Activated CD4-positive, CD25-positive, alpha-beta regulatory T cell (primary cell): ENCODE measurements at places on chromosomes 2 and 18.

DNA sequence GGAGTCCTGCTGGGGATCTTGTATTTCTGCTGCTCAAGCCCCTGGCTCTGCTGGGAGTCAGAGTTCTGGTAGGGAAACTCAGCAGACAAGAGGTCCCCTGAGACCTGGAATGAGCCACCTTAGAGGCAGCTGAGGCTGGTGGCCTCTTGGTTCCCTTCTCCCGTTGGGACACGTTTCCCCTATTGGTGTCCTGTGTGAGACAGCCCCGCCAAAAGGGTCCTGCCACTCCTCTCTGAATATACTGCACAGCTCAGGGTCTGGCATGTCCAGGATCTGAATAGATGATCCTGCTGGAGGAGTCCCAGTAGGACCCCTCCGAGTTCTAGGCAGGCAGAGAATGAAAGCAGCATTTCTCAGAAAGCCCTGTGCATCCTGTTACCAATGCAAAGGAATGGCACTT, 2.0 kb upstream of the RALB start:
- DNase-seq: no peak

GRCh38 chr18:13799396-13799795, 24.6 kb upstream of the MC5R start:
- DNase-seq: no peak

DNA sequence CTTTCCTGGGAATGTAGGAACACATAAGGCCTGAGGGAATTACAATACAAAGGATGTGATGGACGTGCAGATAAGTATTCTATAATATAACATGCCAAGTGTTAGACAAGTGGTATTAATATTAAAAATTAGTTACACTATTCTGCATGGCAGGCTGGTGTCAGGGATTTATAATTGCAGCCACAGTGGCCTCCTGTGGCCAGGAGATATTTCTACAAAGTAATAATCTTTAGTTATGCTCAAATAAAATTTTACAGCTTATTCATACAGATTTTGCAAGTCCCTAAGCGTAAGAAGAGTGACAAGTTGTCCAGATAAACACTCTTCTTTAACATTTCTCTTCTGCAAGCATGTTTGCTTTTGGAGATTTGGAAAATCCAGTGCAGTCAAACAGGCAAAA, 90.4 kb upstream of the CBLN2 start:
- DNase-seq: no peak

DNA sequence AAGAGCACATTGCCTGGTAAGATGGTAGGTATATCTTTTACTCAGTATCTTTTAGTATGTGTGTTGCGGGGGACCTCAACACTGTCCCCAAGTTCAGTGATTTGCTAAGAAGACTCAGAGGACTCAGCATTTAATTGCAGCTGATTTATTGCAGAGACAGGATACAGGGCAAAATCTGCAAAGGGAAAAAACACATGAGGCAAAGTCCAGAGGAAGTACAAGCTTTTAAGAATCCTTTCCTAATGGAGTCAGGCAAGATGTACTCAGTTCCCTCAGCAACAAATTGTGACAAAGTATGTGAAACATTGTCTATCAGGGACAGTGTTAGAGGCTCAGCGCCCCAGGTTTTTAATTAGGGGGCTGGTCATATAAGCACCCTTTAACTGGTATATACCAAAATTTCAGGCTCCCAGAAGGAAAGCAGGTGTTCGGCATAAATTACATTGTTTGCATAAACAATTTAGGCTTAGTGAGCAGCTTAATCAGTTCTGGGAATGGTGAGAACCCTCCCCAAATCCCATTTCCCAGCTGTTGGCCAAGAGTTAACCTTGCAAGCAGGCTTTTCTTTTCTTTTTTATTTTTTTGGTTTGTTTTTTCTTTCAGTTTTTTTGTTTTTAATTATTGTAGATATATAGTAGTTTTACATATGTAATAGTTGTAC, 41.7 kb downstream of the RAB3GAP1 start:
- DNase-seq: no peak

- no peak for DNase-seq
Observed at GRCh38 chr2:12921321-12921720, 204.6 kb downstream of the TRIB2 start.

DNA sequence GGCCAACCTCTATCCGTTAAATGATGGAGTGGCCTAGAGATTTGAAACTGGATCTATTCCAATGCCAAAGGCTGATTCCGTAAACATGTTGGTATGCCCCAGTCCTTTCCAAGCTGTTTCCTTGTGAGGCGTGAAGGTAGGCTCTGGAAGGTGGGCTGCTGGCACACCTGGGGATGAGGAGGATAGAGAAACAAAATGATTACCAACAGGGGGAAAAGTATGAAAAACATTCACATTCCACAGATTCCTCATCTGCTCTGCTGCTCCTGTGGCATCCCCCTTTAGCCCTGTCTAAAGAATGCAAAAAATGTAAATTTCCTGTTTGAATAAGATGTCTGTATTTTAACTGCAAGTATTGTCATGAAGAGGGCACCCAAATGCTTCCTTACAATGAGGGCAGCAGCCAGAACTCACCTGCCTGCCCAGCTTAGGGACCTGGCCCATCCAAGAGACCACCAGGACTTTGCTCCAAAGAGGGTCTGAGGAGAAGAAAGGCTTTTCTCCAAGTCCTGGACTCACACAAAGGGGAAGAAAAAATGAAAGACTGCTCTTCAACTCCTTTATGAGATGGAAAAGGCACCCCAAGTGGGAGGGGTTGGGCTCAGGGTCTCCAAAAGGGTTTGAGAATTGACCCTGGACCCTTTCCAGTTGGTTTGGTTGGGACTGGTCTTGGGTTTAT, 132.3 kb upstream of the PELI1 start:
- DNase-seq: no peak

- DNase-seq: peak; percentile 11
Observed at GRCh38 chr2:205680067-205680466, 2.2 kb upstream of the NRP2 start.

DNA sequence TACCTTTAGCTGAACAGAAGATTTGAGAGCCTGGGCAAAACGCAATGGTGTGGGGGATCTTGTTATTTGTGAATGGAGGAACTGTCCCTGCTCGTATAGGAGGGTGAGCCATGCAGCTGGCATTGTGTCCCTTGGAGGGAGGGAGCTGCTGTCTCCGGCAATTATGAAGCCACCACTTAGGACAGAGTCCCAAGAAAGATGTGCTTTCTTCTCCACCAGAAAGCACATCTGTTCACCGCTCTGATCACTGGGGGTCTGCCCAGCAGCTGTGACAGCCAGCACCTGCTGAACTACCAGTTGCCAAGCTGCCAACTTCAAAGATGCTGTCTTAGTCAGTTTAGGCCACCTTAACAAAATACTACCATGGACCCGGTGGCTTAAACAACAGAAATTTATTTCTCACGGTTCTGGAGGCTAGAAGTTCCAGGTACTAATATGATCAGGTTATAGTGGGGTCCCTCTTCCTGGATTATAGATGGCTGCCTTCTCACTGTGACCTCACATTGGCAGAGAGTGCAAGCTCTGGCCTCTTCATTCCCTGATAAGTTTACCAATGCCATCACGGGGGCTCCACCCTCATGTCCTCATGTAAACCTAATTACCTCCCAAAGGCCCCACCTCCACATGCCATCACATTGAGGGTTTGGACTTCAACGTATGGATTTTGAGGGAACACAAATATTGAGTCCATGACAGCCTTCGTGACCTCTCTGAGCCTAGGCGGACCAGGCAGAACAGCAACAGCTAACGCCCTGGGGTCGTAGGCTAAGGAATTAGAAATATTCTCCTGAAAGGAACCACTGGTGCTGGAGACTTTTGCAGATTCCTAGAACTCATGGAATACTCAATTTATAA, 148.3 kb downstream of the RHBDD1 start:
- no peak for DNase-seq

GRCh38 chr18:32445846-32446245, 24.8 kb downstream of the GAREM1 start:
- DNase-seq: no peak

GRCh38 chr2:33358878-33359277, 117.6 kb upstream of the RASGRP3 start:
- no peak for DNase-seq
